Pancreas (tissue), 10 donors: ENCODE measurements at places on chromosomes 4 and X.
A peak's percentile ranks its signal among the peaks of the same experiment; 100 is the strongest.

- H3K27ac ChIP-seq = peak overlapping the region; percentile 84
- no peak for DNase-seq
- H3K27me3 ChIP-seq = no peaks in the 10 kb centered on the region
- no peaks in the 10 kb centered on the region for H3K36me3 ChIP-seq
- H3K4me3 ChIP-seq = peak overlapping the region; percentile 49
Observed at GRCh38 chrX:150366951-150367545, 3.9 kb downstream of the MAMLD1 start.

- no peak overlapping the region for H3K4me3 ChIP-seq
- H3K27me3 ChIP-seq = no peaks in the 10 kb centered on the region
- H3K36me3 ChIP-seq = no peaks in the 10 kb centered on the region
- no peaks in the 10 kb centered on the region for H3K4me1 ChIP-seq
- DNase-seq = no peak
- no peak overlapping the region for H3K27ac ChIP-seq
Observed at GRCh38 chr4:11469650-11470437, 41.1 kb upstream of the HS3ST1 start.

DNA sequence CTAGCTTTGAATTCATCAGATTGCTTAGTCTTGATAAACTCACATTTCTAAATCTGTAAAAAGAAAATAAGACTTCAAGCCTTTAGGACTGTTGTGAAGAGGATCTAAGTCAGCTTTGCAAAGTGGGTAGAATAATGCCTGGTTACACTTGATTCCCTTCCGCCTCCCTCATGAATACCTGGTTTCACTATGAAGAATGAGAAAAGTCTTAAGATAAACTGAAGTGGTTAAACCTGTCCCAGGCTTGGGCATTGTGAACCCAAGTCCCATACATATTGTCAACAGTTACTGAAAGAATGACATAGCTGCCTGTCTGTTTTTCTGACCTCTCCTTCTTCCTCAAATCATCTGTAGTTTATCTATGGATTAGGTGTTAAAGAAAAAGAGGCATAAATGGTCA lies 16.7 kb upstream of the GBA3 start:
- H3K27me3 ChIP-seq = no peaks in the 10 kb centered on the region
- DNase-seq = no peak
- no peak overlapping the region for H3K4me3 ChIP-seq
- H3K4me1 ChIP-seq = no peaks in the 10 kb centered on the region

DNA sequence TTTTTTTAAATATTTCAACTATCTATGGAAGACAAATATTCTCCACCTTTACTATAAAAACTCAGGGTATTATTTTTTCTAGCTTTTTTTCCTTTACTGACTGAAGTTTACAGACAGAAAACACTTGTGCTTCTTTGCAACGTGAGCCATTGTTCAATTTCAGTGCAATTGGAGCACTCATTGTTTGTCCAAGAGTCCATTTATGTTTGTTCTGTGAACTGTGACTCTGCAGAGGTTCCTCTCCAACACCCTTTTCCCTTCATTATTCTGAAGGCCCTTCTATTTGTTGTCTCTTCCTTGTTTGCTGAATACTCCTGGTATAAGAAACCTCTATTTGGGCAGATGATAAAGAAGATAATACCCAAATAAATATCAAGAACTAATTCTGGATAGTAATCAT lies 37.4 kb downstream of the DAPP1 start:
- no peak for DNase-seq
- H3K27me3 ChIP-seq = no peaks in the 10 kb centered on the region
- no peak overlapping the region for H3K27ac ChIP-seq
- H3K4me3 ChIP-seq = no peak overlapping the region
- H3K36me3 ChIP-seq = no peaks in the 10 kb centered on the region
- H3K4me1 ChIP-seq = no peaks in the 10 kb centered on the region

DNA sequence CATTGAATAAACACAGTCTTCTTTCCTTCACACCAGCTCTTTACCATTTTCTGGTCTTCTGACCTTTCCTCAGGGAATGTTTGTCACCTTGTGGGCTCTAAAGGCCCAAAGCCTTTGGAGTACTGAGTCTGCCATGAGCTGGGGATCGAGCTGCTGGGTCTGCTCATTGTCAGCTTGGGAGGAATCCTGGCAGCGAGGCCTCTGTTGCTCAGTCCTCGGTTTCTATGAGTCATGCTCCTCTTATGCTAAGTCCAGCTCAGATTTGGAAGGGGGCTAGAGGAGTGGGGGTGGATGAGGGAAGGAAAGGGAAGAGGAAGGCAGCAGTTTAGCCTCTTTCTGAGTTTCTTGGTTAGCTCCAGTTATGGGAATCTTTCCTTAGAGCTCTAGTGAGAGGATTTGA lies 31.1 kb downstream of the NHSL2 start:
- no peak overlapping the region for H3K27ac ChIP-seq
- no peak overlapping the region for H3K4me3 ChIP-seq
- H3K36me3 ChIP-seq = no peaks in the 10 kb centered on the region

GRCh38 chrX:19924285-19924684 lies 36.9 kb upstream of the SH3KBP1 start:
- no peaks in the 10 kb centered on the region for H3K27me3 ChIP-seq
- no peak overlapping the region for H3K4me3 ChIP-seq
- H3K4me1 ChIP-seq = no peaks in the 10 kb centered on the region
- no peaks in the 10 kb centered on the region for H3K36me3 ChIP-seq
- no peak overlapping the region for H3K27ac ChIP-seq

GRCh38 chr4:188307591-188307990 lies 168.3 kb downstream of the TRIML1 start:
- no peak for DNase-seq
- no peak overlapping the region for H3K27ac ChIP-seq
- H3K4me1 ChIP-seq = no peaks in the 10 kb centered on the region

DNA sequence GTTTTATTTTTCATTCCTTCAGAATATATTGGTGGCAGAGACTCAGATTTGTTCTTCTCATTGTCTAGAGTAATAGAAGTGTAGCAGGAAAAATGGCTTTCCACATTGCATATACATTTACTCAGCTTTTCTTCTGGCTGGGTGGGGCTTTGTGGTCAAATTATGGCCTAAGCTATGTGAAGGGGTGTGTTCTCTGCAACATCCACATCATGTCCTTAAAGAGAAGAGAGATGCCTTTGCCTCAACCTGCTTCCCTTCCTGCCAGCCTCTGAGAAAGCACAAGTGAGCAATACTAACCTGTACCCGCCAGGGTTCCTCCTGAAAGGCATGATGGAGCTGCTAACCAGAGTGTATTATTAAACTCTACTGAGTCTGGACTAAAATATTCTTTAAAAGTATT lies 695.6 kb upstream of the FAM241A start:
- H3K4me1 ChIP-seq = no peaks in the 10 kb centered on the region
- no peaks in the 10 kb centered on the region for H3K27me3 ChIP-seq
- no peak for DNase-seq
- H3K36me3 ChIP-seq = no peaks in the 10 kb centered on the region
- no peak overlapping the region for H3K27ac ChIP-seq

DNA sequence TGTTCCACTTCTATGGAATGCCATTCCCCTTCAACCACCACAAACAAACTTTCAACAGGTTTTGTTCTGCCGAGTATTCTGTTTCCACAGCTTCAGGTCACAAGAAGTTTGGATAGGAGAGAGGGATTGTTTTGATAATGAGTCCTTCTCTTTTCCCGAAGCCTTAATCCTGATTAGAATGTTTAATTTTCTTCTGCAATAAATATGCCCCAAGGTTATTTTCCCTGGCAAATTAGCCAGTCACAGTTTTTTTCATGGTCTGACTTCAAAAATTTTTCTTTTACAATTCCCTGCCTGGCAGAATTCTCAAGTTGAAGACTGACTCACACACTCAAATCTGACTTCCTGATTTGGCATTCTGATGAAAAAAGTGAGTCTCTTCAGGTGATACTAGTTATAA lies 33.1 kb upstream of the EDNRA start:
- no peaks in the 10 kb centered on the region for H3K27me3 ChIP-seq
- H3K27ac ChIP-seq = no peak overlapping the region
- H3K36me3 ChIP-seq = no peaks in the 10 kb centered on the region

GRCh38 chr4:10670321-10670720 lies 14.2 kb downstream of the CLNK start:
- H3K27ac ChIP-seq = no peak overlapping the region
- DNase-seq = no peak
- H3K27me3 ChIP-seq = no peaks in the 10 kb centered on the region

GRCh38 chrX:24877854-24878650 lies 137.7 kb downstream of the ARX start:
- H3K27me3 ChIP-seq = peaks cover 5% of the 10 kb centered on the region
- H3K4me1 ChIP-seq = no peaks in the 10 kb centered on the region
- DNase-seq = no peak
- H3K36me3 ChIP-seq = no peaks in the 10 kb centered on the region

DNA sequence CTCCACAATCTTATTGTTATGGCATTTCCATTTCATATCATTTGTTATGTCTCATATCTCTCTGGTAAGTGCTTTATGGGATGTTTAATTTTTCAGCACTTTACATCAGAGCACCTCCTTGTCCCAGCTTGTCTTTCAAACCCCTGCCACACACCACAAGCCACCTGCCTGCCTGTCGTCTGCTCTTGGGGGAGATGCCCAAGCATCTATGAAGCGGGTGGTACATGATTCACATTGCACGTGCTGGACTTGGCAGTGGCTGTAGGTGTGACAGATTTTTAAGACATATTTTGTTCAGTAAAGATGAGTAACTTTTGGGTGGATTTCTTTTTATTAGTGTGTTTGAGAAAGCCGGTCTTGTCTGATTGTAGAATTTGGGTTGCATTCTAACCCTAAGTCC lies 14.2 kb upstream of the SPATA4 start:
- no peak overlapping the region for H3K27ac ChIP-seq
- DNase-seq = no peak
- no peaks in the 10 kb centered on the region for H3K4me1 ChIP-seq
- H3K4me3 ChIP-seq = no peak overlapping the region
- no peaks in the 10 kb centered on the region for H3K27me3 ChIP-seq

- no peak overlapping the region for H3K27ac ChIP-seq
- H3K4me3 ChIP-seq = no peak overlapping the region
- H3K4me1 ChIP-seq = no peaks in the 10 kb centered on the region
- no peaks in the 10 kb centered on the region for H3K36me3 ChIP-seq
- no peak for DNase-seq
Observed at GRCh38 chr4:155657169-155657568, 9.5 kb upstream of the GUCY1A1 start.

GRCh38 chrX:28709421-28709820 lies 122.2 kb downstream of the IL1RAPL1 start:
- no peaks in the 10 kb centered on the region for H3K36me3 ChIP-seq
- H3K4me1 ChIP-seq = no peaks in the 10 kb centered on the region
- no peak overlapping the region for H3K4me3 ChIP-seq
- no peak overlapping the region for H3K27ac ChIP-seq
- H3K27me3 ChIP-seq = no peaks in the 10 kb centered on the region
- no peak for DNase-seq

DNA sequence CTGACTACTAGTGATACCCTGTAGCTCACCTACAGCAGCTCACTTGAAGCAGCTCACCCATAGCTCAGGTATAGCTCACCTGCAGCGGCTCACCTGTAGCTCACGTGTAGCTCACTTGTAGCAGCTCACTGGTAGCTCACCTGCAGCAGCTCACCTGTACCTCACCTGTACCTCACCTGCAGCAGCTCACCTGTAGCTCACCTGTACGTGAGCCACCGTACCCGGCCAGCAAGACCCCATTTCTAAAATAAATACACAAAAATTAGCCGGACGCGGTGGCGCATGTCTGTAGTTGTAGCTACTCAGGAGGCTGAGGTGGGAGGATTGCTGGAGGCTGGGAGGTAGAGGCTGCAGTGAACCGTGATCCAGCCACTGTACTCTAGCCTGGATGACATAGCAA lies 30.6 kb downstream of the SHOX start:
- H3K4me3 ChIP-seq = no peak overlapping the region
- H3K27me3 ChIP-seq = no peaks in the 10 kb centered on the region
- no peak for DNase-seq
- no peaks in the 10 kb centered on the region for H3K36me3 ChIP-seq

- H3K4me3 ChIP-seq = peak overlapping the region; percentile 27
- peaks cover 37% of the 10 kb centered on the region for H3K4me1 ChIP-seq
- no peak for DNase-seq
Observed at GRCh38 chr4:121693886-121694285, 2.9 kb downstream of the ANXA5 start.

GRCh38 chr4:111404673-111405072 lies 740.6 kb upstream of the FAM241A start:
- no peaks in the 10 kb centered on the region for H3K36me3 ChIP-seq
- no peaks in the 10 kb centered on the region for H3K27me3 ChIP-seq
- no peaks in the 10 kb centered on the region for H3K4me1 ChIP-seq
- no peak for DNase-seq
- no peak overlapping the region for H3K4me3 ChIP-seq

DNA sequence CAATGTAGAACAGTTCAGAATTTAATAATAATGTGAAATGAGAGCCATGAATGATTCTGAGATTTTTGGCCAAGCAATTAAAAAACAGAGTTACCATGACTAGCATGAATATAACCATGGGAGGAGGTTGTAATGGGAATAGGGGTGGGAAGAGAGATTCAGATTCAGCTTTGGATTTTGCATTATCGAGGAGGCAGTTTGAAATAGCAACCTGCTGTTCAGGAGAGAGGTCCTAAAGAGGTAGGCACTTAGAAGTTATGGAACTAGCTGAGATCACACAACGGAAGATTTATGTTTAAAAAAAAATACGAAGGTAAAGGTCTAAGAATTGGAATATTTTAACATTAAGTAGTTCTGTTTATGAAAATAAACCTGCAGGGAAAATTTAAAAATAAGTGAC lies 124.4 kb upstream of the TECRL start:
- H3K27ac ChIP-seq = no peak overlapping the region
- no peak for DNase-seq
- H3K27me3 ChIP-seq = peaks cover 10% of the 10 kb centered on the region
- no peaks in the 10 kb centered on the region for H3K4me1 ChIP-seq
- H3K36me3 ChIP-seq = no peaks in the 10 kb centered on the region

- no peak overlapping the region for H3K4me3 ChIP-seq
- peak overlapping the region; percentile 53 for H3K27ac ChIP-seq
- peak; percentile 81 for DNase-seq
- no peaks in the 10 kb centered on the region for H3K27me3 ChIP-seq
- H3K36me3 ChIP-seq = no peaks in the 10 kb centered on the region
Observed at GRCh38 chr4:118823471-118823870, 12.5 kb downstream of the SEC24D start.

DNA sequence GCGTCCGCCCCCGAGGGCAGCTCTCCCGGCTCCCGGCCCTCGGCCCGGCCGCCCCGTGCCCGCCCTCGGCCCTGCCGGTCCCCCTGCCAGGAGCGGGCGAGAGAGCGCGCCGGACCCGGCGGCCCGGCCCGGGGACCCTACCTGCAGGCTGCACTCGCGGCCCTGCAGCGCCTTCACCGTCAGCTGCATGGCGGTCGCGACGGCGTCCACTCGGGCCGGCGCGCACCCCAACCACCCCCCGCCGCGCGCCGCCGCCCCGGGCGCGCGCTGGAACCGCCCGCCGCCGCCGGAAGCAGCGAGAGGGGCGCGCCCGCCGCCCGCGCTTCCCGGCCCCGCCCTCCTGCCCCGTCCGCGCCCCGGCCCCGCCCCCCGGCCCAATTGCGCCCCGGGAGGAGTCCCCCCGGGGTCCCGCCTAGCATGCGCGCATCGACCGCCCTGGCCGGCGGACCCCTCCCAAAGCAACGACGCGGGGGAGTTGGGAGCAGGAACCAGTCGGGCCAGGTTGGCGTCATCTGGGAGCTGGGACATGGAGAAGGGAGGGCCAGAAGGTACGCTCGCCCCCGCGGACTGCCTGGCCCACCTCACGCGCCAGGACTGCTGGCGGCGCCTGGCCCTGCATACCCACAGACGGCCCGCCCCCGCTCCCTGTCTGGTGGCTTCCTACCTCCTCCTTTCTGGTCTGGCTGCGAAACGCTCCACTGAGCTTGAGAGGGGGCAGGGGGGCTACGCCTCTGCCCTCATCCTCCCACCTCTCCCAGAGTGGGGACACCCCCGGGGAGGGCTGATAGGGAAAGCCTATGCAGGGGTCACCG lies at the start of gene UBL4A:
UBL4A (minus strand) TSS at position 220 of the 812 bp plus-strand sequence; CDS start at position 189, 31 bp downstream.
- H3K27me3 ChIP-seq = no peaks in the 10 kb centered on the region
- H3K4me1 ChIP-seq = no peaks in the 10 kb centered on the region
- peak within 1 kb of the TSS; percentile 73 for H3K27ac ChIP-seq
- peak within 1 kb of the TSS; percentile 37 for H3K4me3 ChIP-seq
